Spinal cord (tissue), 10 donors: ENCODE measurements at places on chromosomes 12 and 14. TPM values are rescaled to one million over a fixed set of nuclear protein-coding genes. Genes with fewer than 3 reads are reported as not detected.

GRCh38 chr14:92886337-92886736 lies 36.6 kb upstream of the CHGA start:
- peak; percentile 23 for DNase-seq

SAMD15 gene
- total RNA-seq = 4.2 TPM

PUS1 gene
- total RNA-seq = 5.9 TPM

DNA sequence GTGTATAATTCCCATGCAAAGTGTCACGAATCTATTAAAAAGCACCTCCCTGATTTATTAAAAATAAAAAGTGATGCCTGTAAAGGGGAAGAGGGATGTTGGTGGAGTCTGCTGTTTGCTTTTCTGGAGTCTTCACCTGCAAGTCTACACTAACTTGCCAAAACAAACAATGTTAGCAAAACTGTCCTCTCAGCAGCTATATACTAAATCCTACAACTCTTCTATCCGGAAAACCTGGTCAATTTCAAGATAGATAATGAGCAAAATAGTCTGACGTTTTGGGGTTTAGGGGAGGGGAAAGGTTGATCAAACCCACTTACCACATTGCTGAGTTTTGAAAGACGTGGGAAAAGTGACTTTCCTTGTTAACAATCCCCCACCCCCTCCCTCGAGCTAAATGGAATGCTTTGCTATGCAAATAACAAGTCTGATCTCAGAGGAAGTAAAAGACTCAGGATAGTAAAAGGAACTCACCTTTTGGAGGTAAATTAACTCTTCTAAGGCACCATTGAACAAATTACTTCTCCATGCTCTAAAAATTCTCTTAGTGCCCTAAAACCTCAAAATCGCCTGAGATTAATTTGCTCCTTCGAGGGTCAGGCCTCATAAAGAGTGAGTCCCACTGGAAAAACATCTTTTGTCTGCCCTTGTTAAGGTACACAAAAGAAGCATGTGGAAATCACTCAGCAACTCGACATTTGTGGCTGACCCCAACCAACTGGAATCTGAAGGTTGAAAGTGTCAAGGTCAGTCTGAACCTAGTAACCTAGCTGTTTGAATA lies 13.5 kb downstream of the BMP4 start:
- DNase-seq = peak; percentile 13

DHRS1 gene
- total RNA-seq = 12.6 TPM

DNA sequence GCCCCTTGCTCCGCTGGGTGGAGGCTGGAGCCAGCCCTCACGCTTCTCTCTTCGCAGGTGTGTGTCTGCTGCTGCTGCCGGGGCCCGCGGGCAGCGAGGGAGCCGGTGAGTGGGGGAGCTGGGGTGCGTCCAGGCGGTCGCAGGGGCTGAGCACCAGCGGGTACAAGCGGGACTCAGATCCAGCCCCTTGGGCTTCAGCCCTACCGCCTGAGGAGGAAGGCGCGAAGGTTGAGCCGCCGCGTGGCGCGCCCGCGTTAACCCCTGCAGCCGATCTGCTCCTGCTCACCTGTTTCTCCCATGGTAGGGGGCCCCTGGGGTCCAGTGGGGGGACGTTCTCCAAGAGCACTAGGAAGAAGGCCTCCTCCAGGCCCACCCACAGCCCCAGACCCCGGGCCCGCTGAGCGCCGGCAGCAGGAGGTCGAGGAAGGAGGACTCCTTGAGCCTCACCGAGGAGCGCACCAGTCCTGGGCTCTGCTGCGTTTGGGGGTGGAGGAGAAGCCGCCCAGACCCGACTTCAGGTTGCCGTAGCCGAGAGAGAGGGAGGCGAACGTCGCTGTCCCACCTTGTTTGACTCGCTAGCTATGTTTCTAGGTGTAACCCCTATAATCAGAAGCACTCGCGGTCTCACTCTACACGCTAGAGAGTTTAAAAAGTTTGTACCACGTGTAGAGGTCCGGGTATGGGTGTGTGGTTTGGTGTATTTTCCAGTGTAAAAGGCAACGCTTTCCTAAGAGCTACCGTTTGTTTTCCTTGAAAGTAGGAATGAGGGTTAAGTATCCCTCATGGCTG lies 834 bp downstream of the COCH start:
- peak; percentile 23 for DNase-seq

HPD gene
- total RNA-seq = 0.72 TPM

AVPR1A gene
- total RNA-seq = 10.0 TPM

OR6C2 gene
- not detected for total RNA-seq

CACNA2D4 gene
- 1.8 TPM for total RNA-seq

DNA sequence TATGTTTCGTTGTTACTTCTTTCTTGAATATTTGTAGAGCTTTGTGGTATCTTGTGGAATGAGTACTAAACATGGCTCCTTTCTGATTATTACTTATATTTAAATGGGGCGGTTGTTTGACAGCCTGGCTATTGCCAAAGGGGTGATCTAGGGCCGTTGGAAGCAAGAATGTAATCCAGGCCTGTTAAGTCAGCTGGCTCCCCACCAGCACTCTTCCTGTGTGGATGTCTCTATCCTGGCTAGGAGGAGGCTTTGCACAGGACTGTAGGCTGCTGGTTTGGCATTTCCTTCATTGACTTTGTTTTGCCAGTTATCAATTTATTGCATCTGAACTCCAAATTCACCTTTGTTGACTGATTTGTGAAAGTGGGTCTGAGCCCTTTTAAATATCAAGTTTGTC lies 5.6 kb downstream of the FAM234B start:
- no peak for DNase-seq

DNA sequence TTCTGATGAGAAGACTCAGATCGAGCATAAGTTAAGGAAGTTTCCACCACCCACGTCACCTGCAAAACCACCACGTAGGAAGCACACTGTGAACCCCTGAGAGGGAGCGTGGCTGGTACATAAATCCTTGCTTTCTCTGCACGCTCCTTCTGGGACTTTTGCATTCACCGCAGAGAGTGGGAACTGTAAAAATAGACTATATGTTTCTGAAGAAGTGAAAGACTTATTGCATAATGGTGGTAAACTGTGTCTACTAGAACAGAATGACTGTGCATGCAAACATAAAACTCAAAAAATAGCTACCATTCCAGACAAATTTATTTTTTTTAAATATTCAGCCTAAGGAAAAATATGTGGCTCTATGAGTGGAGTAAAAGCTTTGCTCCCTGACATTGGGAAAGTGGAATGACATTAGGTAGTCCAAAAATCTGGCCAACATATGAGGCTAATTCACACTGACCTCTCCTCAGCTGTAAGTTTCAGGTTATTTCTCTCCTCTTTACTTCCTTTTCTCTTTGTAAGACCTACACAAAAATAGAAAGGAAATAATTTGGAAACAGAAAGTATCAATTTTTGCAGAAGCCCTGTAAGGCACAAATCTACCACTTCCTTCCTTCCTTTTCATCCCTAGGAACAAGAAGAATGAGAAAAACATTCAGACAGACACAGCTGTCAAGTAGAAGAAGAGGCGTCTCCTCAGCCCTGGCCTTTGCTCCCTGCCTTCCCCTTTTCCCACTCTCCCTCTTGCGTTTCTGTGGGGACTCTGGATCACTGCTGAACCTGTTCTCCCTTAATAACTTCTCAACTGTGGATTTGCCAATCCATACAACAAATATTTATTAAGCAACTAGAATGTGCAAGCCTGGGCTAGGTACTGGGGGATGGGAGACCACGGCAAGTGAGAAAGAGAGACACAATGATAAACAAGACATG lies 264.3 kb upstream of the FOXN3 start:
- DNase-seq = no peak

TOMM20L gene
- not detected for total RNA-seq

KRT6C gene
- not detected for total RNA-seq

GRCh38 chr12:91630083-91630482 lies 447.5 kb upstream of the DCN start:
- DNase-seq = no peak

- DNase-seq = no peak
Observed at GRCh38 chr14:27587103-27587502, 989.3 kb upstream of the NOVA1 start.

OTOGL gene
- total RNA-seq = 0.59 TPM

GRCh38 chr12:53712059-53712643 lies 15.1 kb downstream of the CALCOCO1 start:
- no peak for DNase-seq

- no peak for DNase-seq
Observed at GRCh38 chr12:17139931-17140330, 534.0 kb upstream of the LMO3 start.

DNA sequence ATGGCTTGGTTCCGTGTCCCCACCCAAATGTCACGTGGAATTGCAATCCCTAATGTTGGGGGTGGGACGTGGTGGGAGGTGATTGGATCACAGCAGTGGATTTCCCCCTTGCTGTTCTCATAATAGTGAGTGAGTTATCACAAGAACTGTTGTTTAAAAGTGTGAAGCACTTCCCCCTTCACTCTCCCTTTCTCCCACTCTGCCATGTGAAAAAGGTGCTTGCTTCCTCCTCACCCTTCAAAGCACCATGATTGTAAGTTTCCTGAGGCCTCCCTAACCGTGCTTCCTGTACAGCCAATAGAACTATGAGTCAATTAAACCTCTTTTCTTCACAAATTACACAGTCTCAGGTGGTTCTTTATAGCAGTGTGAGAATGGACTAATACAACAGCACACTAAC lies 5.3 kb upstream of the CEP128 start:
- DNase-seq = no peak

- DNase-seq = no peak
Observed at GRCh38 chr14:36013483-36013882, 163.0 kb downstream of the PTCSC3 start.

RERG gene
- total RNA-seq = 6.6 TPM

- no peak for DNase-seq
Observed at GRCh38 chr14:43399289-43399688, 1107.8 kb downstream of the FSCB start.

DNA sequence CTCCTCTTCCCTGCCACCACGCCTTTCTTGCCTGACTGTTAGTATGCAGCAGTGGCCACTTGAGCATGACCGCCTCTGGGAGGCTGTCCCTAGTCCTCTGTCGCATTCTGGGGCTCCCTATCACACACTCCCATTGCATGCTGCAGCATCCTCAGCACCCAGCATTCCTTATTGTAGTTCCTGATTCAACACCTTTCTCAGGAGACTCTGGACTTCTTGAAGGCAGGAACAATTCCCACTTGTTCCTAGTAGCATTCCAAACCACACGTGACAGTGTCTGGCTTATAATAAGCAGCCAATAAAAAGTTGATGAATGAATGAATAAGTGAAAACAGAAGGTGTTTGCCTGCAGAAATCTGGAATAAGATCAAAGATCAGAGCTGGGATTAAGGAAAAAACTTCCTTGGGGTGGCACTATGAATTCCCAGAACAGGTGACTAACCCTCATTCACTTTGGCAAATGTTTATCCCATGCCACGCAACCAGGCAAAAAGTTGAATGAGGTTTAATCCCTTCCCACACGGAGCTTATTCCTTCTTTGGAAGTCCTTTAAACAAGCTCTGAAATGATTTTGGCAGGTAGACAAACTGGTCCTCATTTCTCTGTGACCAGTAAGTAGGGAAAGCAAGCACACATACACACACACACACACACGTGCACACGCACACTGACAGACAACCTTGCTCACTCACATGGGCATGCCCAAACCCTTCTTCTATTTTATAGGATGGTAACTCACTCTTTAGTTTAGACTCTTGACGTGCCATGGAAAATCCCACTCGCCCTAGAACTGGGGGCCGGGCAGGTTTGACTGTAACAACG lies 26.5 kb downstream of the NTF3 start:
- no peak for DNase-seq

- DNase-seq = no peak
Observed at GRCh38 chr12:1870998-1871917, 47.2 kb downstream of the CACNA2D4 start.
